ENCODE measurements at places on chromosomes 5 and 9. TPM values are rescaled to one million over a fixed set of nuclear protein-coding genes. Genes with fewer than 3 reads are reported as not detected.

DNA sequence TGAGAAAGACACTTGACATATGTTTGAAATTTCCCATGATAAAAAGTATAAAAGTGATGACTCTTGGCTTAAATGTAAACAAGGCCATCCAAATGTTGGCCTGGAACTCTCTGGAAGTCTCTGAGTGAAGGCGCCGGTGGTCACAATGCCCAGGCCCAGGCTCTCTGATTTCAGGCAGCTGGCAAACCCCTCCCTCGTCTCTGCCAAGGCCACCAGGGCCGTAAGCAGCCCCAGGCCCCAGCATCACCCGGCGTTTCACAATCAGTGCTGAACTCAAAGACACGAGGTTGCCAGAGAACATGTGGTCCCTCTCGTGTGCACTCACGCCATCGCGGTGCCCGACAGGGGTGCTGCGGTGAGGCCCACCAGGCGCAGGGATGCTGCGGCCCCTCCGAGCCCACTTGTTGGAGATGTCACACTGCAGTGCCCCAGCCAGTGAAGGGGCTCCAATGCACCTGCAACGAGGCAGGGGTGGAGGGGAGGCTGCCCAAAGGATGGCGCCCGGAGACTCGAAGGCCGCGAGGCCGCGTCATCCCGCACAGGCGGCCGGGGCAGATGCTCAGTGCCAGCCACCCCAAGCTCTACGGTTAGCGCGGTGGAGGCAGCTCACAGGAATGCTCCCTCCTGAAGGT is 15.0 kb downstream of the LPCAT1 start:
- DNase-seq = no peak

DNA sequence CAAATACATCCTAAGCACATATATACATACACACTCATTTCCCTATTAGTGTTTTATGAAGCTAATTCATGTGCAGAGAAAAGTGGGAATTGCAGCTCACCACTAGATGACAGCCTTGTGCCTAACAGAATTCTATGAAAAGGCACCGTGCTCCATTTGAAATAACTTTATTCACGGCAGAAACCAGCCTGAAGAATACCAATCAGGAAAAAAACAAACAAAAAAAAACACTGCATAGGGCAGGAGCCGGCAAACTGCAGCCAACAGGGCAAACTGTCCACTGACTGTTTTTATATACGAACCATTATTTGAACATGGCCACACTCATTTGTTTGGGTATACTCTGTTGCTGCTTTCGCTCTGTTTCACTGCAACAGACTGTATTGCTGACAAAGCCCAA is 33.6 kb downstream of the ERMP1 start:
- peak; percentile 55 for DNase-seq

GRCh38 chr9:69499407-69499806 is 172.8 kb downstream of the APBA1 start:
- no peak for DNase-seq

Gene ENTREP1
- total RNA-seq = not detected

GRCh38 chr9:114484854-114485443 is 20.3 kb downstream of the WHRN start:
- peak; percentile 92 for DNase-seq

DNA sequence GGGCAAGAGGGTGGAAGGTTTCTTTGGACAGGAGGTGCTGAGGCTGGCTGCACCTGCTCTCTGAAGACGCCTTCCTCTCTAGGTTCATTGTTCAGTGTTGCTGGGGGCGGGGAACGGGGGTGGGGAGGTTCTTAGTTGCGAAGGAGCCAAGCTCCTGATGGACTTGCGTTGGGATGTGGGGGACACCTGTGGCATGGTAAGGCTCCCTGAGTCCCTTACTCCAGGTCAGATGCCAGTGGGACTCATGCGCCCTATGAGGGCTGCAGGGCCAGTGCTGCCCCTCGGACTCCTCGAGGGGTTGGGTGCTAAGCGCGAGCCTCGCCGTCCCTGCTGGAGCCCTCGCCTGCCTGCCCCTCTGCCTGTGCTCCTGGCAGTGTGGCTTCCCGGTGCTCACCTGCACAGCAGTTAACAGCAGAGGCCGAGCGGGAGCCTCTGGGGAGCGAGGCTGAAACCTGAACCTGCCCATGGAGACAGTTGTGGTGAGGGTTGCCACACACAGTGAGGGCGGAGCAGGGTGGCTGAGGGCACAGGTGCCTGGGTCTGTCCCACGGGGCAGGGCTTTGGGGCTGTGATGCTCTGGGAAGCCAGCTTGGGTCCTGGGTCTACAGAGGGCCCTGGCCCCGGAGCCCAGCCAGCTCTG is 5.5 kb downstream of the RNU6ATAC start:
- DNase-seq = no peak

Gene SYK
- not detected for total RNA-seq

- no peak for DNase-seq
Measured at GRCh38 chr9:78146241-78146640, 89.6 kb upstream of the CEP78 start.

DNA sequence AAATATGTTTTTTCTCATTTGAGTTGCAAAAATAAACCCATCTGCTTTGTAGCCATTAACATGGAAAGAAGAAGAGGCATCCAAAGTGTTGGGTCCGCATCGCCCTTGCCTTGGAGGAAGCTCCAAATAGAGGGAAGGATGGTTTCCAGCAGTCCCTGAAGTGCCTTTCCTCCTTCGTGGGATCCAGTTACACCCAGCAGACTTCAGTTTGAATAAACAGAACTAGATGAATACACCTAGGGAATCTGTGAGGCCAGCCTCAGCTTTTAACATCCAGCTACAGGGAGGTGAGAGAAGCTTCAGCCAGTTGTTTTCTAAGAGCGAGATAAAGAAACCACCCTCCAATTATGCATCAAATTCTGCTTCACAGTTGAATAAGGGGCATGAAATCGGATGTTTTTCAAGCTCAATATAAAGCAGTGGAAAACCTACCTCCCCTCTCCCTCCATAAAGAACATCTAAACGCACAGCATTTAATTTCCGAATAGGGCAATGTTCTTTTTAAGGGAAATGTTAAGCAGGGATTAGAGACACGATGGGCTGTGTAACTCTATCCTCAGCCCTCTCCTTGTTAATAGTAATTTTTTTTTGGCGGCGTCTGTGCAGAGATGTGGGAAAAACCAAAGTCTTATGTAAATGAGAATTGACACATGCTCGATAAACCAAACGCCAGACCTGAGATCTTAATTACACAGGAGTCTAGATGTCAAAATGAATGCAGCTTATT is 264.7 kb downstream of the SLIT3 start:
- DNase-seq = no peak

- peak; percentile 81 for DNase-seq
Measured at GRCh38 chr5:52783226-52783959, 4.3 kb upstream of the ITGA1 start.

Gene MAML1
- total RNA-seq = 5.0 TPM

Gene ZNF454
- not detected for total RNA-seq

GRCh38 chr5:35473589-35473988 is 144.1 kb upstream of the SPEF2 start:
- no peak for DNase-seq

DNA sequence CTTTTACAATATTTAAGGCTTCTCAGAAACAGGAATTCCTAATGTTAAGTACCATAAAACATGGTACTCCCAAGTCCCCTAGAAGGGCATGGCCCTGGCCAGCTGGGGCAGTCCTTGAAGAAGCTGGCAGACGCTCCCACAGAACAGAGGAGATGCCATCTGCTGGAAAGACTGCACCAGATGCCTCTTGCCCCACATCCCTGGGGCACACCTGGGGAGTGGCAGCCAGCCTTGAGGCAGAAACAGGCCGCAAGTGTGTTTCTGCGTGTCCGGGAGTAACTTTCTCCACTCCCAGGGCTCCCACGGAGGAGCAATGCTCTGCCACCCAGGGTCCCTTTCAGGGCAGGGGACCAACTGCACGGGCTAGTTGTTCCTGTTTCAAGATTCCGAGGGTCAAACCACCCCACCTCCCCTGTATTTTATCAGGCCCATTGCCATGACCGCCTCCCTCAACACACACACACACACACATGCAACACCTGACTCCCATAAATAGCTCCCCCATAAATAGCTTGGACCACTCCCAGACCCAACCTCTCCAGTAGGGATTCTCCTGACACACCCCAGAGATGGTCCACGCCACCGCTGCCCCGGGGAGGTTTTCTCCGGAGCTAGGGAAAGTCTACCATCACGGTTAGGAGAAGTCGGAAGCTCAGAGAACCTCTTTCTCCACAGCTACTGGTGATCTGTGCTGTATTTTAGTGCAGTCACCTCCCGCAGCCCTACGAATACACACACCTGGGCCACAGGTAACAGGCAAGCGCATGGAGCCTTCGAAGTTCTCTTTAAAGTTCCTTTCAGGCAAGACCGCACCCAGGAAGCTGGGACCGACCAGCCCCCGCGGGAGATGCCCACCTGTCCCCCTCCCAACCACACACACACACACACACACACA is 1.5 kb downstream of the SPOCK1 start:
- peak; percentile 29 for DNase-seq

DNA sequence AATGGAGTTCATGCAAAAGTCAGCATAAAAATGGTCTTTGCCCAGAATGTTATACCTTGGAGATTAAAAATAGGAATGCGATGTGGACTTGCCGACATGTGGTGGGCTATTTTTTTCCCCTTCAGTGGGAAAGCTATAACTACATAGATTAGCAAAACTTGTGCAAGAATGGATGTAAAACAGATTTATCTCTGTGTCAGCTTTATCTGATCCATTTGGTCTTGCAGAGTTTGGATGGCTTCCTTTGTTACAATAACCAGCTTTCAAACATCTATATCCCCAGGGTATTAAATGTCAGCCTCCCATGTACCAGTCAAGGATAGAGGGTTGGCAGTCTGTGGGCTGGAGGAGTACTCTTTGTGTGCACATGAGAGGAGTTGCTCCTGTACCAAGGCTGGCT is 284.9 kb downstream of the TMEM38B start:
- DNase-seq = peak; percentile 28

DNA sequence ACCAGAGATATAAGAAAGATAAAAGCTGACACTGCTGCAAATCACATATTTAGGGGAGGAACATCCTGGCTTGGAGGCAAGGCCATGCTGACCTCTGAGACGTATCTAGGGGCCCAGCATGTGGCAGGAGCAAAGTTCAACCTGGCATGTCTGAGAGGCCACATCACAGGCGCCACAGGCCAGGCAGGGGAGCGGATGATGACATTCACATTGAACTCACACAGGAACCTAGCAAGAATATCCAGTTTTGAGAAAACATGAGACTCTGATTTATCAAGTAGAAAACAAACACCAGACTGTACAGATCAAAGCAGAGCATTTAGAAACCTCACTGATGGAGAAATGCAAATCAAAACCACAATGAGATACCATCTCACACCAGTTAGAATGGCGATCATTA is 64.2 kb upstream of the STK32A start:
- DNase-seq = no peak

Gene DMRT3
- not detected for total RNA-seq

GRCh38 chr9:127451858-127452656 is 747 bp downstream of the LRSAM1 start:
- DNase-seq = peak; percentile 54

GRCh38 chr5:178429491-178430185 is 160.6 kb downstream of the COL23A1 start:
- DNase-seq = no peak

DNA sequence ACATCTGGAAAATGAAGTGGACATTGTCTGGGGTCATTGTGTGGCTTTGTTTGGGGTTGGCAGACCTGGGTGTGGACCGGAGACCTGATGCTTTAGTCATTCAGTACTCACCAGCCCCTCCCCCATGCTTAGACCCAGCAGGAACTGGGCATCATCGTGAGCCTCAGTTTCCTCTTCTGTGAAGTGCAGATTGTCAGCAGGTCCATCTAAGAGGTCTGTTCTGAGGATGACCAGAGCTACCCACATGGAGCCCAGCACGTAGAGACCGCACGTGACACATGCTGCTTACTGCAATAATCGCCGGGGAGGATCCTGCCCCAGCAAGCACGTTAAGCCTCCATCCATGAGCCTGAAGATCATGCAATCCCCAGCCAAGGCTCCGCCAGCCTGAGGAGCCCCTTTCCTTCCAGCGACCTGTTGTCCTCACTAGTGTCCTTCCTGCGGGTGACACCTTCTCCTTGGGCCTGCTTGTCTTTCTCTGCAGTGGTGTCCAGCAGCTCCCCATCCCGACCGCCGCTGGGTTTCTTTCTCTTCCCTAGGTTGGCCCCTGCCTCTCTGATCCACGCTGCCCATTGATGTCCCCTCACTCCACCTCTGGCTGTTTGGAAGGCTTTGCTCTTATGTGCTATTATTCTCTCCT is 26.7 kb upstream of the IRX4 start:
- no peak for DNase-seq
